NCI-H526 treated with DMSO at 0.1 percent for 48 hours (cell line): ENCODE measurements at places on chromosomes 1 and 21.

GRCh38 chr1:29311352-29312030 is 75.2 kb downstream of the PTPRU start:
- DNase-seq, result no peak

- DNase-seq, result no peak
Measured at GRCh38 chr1:245834002-245834401, 673.1 kb downstream of the SMYD3 start.

DNA sequence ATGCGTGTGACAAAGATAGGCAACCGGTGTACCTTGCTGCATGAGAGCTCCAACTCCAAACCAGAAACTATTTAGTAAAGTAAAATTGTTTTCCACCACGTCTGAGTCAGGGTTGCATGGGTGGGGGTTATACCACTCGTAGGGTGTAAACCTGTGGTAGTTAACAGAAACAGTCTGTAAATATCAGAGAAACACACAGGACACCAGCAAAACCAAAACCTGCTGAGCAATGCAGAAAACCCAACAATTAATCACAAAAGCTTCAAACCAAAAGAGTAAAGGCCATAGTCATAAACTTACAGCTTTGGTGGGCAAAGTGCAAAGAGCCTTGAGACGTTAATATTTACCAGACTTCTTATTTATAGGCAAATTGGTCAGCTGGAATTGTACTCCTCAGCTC is 282.7 kb downstream of the BACH1 start:
- no peak for DNase-seq

DNA sequence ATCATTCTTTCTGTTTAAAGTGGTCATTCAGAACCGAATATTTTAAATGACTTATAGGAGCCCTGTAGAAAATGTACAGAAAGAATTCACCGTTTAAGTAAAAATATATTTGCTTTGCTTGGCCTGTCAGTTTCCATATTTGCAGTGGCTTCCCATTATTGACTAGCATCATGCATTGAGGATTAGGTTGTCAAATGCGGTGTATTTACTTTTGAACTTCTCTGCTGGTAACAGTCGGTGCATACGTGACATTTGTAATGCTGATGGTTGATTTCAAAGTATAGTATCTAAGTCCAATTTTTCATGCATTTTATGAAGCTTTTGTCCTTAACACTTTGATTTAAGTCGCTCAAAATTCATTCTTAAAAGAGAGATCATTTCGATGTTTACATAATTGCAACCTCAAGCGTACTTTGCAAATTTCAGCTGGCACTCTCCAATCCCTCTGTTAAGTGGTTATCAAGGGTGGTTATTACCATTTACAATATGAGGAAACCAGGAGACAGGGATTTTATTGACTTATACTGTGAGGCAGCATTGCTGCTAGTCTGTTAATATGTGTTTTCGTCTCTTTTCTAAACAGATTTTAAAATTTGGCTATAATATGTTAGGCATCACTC is 201.6 kb downstream of the SDCCAG8 start:
- DNase-seq, result no peak

- peak; percentile 26 for DNase-seq
Measured at GRCh38 chr1:25476186-25477097, 45.7 kb downstream of the MACO1 start.

- no peak for DNase-seq
Measured at GRCh38 chr1:36807262-36807661, 227.1 kb downstream of the GRIK3 start.

DNA sequence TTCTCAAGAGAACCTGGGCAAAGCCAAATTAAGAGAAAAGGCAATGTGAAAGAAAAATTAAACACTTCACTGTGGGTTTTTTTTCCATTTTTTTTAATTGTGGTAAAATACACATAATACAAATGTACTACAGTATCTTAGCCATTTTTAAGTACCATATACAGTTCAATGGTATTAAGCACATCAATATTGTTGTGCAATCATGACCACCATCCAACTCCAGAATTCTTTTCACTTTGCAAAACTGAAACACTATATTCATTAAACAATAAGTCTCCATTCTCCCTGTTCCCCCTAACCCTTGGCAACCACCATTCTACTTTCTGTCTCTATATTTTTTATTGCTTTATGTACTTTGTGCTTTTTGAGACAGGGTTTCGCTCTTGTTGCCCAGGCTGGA is 17.8 kb upstream of the OTUD7B start:
- DNase-seq, result no peak

DNA sequence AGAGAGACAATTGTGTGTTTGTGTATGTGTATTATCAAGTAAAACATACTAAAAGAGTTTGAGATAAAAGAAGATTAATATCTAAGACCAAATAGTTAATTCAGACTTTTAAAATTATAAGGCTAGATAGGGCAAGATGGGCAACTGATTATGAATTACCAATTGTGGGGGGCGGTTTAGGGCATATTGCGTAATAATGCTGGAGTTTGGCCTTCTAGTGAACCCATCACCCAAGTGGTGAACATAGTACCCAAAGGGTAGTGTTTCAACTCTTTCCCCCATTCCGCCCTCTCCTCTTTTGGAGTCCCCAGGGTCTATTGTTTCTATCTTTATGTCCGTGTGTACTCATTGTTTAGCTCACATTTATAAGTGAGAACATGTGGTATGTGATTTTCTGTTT is 55.4 kb downstream of the FRRS1 start:
- no peak for DNase-seq

- DNase-seq, result no peak
Measured at GRCh38 chr1:148379170-148379500, 104.0 kb downstream of the PPIAL4G start.

GRCh38 chr21:44049606-44050005 is 37.5 kb downstream of the TRAPPC10 start:
- DNase-seq, result no peak

GRCh38 chr21:25188677-25189079 is 418.6 kb downstream of the MRPL39 start:
- no peak for DNase-seq

DNA sequence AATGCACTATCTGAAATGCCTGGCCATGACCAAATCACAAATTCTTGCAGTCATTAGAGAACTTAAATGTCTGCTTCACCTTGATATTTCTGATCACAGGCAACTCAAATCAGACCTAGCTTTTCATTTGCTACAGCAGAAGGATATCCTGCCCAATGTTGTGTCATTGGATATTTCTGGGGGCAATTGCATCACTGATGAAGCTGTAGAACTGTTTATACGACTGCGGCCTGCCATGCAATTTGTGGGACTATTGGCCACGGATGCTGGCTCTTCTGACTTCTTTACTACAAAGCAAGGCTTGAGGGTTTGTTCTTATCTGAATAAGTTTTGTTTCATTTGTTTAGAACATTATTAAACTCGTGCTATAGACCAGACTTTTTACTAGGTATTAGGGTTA is 14.9 kb downstream of the ZYG11A start:
- no peak for DNase-seq

DNA sequence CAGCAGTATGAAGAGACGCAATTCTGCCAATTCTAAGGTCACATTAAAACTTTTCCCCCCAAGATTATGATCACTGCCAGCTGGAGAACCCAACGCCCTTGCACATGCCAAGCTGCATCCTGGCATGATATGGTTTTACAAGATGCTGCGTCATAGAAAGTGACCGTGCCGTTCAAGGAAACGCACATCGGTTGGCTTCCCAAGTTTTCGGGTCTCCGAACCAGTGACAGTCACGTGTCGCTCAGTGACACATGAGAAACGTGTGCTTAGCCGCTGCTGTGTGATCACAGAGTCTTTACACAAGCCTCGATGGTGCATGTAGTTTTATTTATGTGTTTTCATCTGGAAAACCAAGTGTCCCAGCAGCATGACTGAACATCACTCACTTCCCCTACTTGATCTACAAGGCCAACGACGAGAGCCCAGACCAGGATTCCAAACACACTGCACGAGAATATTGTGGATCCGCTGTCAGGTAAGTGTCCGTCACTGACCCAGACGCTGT is 7.4 kb downstream of the SMIM1 start:
- no peak for DNase-seq

DNA sequence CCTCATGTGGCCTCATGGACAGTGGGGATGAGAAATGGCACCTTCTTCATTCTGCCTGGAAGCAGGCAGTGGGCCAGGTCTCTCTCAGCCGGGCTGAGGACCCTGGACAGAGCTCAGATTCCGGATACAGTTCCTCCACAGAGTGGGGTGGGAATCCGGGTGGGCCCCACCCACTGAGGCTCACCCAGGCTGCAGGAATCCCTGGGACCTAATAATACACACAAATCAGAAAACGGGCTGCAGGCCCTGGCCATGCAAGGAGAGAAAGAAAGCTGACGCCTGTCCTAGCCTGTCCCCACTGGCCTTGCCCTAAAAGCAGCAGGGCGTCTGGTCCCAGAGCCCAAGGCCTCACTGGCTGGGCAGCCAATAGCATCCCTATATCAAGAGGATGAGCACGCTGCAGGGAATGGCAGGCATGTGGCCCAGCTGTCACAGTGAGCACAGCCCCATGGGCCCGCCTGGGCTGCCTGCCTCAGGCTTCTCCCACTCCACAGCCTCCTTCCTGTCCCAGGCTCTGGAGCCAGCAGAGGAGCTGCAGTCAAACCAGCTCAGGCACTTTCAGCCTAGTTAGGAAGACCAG is 25.3 kb downstream of the ACTA1 start:
- no peak for DNase-seq

DNA sequence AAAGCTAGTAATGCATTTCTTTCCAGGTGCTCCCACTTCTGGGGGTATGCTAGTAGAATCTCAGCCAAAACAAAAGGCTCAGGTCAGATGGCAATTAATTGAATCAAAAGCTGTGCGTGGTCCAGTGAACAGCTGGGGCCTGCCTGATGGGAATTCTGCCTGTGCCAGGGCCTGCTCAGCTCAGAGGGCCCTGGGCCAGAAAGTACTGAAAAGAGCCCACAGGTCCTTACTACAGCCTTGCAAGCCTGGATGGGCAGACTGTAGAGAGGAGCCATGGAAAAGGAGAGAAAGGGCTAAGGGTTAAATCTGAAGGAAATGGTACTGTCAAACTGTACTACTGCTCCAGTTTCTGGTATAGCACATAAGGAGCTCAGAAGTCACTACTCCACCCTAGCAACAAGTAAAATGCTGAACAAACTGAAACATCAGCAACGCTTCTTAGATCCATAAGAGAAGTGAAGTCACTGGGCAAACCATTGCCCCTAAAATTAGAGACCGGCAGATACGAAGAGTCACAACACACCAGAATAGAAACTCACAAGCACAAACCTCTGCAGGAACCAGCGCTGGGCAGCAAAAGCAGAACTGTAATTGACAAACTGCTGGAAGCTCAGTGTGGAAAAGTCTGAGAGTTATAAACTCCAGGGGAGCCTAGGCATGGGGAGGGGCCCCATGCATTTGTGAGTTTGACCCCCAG is 121.1 kb upstream of the SYT6 start:
- DNase-seq, result no peak

- DNase-seq, result no peak
Measured at GRCh38 chr1:42006836-42007235, 88.1 kb upstream of the HIVEP3 start.

DNA sequence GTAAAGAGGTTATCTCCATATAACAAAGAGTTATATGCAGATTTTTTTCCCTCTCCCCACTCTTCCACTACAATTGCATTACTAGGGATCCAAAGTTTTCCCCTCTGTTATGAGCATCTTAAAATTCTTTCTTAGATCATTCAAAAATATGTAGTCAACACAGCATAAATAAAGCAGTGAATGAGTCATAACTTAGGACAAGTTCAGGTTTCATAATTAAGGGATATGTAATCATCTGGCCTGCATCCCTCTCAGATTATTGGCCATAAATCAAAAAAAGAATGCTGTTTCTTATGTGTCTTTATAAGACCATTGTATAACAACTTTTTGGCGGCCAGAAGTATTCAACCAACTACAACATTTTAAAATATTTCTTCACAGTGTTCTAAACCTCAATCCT is 1526.1 kb downstream of the KCNT2 start:
- DNase-seq, result no peak

- no peak for DNase-seq
Measured at GRCh38 chr21:36743008-36743407, 44.1 kb downstream of the SIM2 start.

GRCh38 chr1:165858967-165859845 is 31.8 kb downstream of the UCK2 start:
- DNase-seq, result peak; percentile 67

DNA sequence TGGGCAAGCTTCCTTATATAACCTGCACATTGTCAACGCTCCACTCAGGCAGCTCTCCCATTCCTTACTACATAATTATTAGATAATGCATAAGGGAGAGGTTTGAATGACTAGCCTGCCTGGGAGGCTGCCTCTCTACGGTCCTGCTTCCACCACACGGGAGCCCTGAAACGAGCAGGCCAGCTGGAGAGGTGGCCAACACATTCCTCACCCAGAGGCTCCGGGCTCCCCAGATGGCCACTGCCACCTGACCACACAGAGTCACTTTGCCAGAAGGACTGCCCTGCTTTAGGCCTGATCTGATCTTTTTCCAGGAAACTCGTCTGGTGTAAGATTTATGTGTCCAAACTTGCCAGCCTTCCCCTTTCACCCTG is 27.9 kb downstream of the HIVEP3 start:
- DNase-seq, result no peak
